Retinal pigment epithelial cell (primary cell): ENCODE measurements at places on chromosomes 5 and 9.

- no peak for DNase-seq
Observed at GRCh38 chr9:35981699-35982098, 23.7 kb upstream of the OR2S2 start.

GRCh38 chr5:136388474-136388873 lies 23.1 kb upstream of the TRPC7 start:
- DNase-seq, result no peak

- no peak for DNase-seq
Observed at GRCh38 chr9:26650325-26650724, 242.3 kb downstream of the CAAP1 start.

- no peak for DNase-seq
Observed at GRCh38 chr5:38940230-38940858, 94.5 kb downstream of the OSMR start.

DNA sequence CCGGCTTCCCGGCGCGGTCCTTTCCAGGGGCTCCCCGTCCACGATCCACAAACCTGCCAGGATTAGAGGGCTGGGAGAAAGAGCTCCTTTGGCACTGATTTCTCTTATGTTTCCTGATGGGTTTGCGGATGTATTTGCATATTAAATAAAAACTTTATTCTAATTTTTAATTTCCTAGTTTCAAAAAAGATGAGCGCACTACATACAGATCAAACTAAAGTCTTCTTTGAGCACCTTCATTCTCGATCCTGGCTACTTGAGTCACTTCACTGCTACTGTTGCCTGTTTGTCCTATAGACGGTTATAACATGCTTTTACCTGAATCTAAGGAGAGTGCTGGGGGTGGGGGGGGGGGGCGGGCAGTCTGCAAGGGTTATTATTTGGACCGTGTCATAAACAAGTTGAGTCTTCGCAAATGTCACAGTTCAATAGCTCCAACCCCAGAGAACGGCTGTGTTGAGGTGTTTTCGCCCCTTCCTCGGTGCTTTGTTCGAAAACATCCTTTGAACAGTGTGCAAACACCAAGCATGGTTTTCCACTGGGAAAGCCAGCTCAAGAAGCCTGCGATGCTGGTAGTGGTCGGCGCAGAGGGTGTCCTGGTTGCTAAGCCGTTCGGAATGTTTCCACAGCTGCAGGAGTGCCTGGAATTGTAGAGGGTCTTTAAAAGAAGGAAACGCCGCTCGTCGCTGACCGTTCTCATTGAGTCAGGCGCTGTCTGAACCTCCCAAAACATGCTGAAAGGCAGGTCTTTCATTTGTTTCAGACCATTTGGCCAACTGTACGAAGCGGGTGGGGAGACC lies 1.1 kb upstream of the STK10 start:
- DNase-seq, result no peak

GRCh38 chr9:131122158-131122557 lies 3.2 kb upstream of the NUP214 start:
- no peak for DNase-seq

DNA sequence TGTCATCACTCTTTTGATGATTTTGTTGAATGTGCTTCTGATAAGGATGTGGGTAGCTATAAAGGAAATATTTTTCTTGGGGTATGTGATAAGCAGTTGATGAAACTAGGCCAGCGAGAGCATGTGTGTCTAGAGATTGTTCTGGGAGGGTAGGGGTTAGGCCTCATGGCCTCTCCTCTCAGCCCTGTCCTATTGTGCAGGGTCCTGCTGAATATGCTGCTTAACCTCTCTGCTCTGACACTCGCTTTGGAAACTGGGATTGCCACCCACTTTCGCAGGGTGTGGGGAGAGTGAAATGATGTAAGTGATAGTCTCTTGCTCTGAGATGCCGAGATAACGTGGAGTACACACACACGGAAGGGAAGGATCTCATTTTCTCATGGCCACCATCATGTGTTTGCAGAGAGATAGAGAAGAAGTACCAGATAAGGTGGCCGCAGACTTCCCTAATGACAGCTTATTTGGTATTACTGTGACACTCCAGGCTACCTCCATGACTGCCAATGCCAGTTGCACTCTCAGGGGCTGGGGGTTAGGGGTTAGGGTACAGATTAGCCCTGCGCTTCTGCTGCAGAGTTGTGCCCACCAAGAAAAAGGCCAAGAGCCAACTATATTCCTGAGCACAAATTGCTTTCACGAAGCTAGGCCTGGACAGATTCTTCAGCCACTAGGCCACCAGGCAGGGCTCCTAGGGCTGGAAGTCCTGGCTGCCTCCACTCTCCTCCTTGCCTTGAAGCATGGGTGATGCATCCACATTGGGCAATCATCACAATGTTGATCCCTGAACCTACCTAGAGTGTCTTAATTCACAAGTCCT lies 25.2 kb upstream of the TNFAIP8 start:
- no peak for DNase-seq

DNA sequence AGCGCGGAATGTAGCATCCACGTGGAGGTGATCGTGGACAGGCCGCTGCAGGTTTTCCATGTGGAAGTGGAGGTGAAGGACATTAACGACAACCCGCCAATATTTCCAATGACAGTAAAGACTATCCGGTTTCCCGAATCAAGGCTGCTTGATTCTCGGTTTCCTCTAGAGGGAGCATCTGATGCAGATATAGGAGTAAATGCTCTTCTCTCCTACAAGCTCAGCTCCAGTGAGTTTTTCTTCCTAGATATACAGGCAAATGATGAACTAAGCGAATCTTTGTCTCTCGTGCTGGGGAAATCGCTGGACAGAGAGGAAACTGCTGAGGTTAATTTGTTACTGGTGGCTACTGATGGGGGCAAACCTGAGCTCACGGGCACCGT lies 598 bp downstream of the PCDHA2 start:
- no peak for DNase-seq

DNA sequence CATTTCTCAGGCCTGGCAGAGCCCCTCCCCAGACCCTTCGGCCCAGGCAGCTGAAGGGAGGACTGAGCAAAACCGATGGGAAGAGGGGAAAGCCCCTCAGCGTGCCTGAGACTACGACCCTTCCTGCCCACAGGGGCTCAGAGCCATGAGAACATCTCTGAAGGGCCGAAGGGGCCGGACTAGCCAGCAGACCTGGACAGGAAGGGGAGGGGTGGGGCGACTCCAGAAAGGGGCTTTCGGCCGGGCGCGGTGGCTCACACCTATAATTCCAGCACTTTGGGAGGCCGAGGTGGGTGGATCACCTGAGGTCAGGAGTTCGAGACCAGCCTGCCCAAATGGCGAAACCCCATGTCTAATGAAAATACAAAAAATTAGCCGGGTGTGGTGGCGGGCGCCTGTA lies 85.8 kb upstream of the PHYKPL start:
- no peak for DNase-seq

DNA sequence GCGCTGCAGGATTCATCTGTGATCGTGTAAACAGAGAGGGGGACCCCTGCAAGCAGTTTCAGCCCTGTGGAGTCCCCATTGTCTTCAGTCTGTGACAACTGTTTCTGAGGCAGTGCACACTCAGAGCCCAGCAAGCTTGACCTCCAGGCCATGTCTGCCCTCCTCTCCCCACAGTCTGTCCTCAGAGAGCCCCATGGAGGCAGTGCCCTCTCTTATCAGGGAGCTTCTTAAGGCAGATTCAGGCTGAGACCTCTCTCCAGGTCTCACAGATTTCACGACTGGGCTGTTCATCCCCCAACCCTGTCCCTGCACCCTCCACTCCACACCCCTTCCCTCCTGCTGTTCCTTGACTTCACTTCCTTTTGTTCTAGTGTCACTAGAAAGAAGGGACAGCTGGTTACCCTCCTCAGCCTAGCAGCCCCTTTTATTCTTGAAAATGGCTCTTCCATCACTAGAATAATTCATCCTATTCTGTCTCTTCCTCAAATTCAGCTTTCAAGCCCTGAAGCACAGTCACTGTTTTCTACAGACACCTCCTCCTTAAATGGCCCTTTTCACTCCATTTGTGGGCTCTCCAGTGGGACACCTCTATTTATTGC lies 218.4 kb downstream of the MED10 start:
- no peak for DNase-seq

DNA sequence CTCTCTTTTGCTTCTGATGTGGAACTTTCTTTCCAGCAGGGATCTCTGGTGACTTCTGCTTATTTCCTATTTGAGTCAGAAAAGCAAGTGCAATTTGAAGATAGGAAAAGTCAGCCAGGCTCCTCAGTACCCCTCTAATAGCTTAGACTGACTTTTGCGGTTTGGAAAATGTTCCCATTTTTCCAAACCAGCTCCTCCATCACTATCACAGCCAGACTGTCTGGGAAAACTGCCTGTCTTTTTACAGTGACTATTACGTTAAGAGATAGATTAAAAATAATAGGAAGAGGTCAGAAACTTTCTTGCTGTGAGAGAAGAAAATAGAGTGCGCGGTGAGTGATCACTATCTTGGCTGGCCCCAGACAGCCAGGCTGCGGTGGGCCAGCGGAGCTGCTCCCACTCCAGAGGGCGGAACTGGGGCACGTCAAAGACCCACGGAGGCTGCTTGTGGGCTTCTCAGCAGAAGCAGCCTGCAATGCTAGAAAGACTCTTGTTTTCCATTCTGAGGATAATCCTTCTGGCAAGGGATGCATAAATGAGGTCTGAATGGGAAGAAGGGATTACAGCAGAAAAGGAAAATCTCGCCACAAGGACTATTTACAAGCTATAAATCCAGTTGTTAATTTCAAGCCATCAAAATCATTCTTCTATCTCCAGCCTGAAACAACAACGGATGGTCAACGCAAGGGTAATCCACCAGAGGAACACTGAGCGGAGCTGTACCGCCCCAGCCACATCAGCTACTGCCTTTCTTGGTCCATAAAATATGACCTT lies 151.0 kb upstream of the MSX2 start:
- no peak for DNase-seq

DNA sequence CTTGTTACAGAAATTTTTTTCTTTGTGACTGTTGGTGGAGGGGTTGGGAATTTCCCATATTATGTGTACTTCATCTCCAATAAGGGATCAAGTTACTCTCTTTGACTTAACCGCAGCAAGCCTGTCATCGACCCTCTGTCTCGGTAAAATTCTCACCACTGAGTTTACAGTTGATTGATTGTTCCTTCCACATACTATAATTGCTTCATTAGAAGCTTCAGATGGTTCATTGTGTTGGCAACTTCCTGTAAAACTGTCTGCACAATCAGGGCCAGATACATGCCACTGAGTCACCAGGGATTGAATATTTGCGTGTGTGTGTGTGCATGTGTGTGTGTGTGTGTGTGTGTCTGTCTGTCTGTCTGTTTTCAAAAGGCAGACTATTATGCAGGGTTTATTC lies 176.6 kb downstream of the ZNF462 start:
- DNase-seq, result peak; percentile 41

- no peak for DNase-seq
Observed at GRCh38 chr9:29245351-29245750, 1672.1 kb upstream of the C9orf72 start.

GRCh38 chr5:16179511-16179935 lies at the start of gene MARCHF11:
Gene MARCHF11, minus strand, starts transcription at chr5:16179791. Its CDS starts 216 bp downstream, at chr5:16179575.
- DNase-seq, result no peak

GRCh38 chr9:114174876-114175771 lies 19.8 kb downstream of the COL27A1 start:
- no peak for DNase-seq

DNA sequence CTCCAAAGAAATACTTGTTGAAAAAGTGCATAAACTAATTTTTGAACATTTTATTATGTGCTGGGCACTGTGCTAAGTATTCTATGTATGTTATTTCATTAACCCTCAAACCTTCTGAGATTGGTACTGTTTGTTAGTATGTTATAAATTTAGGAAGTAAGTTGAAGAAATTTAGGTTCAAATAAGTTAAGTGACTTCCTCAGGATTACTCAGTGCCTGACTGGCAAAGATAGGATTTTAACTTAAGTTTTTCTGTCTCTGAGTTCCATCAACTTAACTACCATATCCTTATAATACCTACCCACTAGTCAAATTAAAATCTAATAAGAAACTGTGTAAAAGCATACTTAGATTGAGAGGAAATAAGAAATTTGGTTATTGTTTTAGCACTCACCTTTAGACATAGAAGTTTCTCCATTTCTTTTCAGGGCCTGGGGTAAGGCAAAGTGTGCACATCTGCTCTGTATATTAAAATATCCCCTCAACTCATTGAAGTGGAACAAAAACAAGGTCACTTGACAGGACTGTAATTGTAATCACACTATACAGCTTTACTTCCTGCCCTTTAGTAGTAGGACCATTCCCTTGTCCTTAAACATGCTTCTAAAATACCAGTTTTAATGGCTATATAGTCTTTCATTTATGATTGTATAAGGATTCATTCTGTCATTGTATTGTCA lies 15.2 kb downstream of the TGFBR1 start:
- DNase-seq, result no peak

GRCh38 chr9:110255034-110255462 lies 1.3 kb downstream of the TXN start:
- no peak for DNase-seq

- no peak for DNase-seq
Observed at GRCh38 chr5:45262061-45262590, 434.1 kb downstream of the HCN1 start.
